ENCODE measurements at places on chromosomes 1 and 21.
A peak's percentile ranks its signal among the peaks of the same experiment; 100 is the strongest.

GRCh38 chr1:91555821-91556531 lies 55.3 kb downstream of the CDC7 start:
- peak; percentile 71 for DNase-seq

GRCh38 chr1:234611225-234611846 lies 1.4 kb upstream of the IRF2BP2 start:
- peak; percentile 93 for DNase-seq

GRCh38 chr1:21490774-21491487 lies 18.3 kb upstream of the ALPL start:
- peak; percentile 64 for DNase-seq

- DNase-seq: no peak
Observed at GRCh38 chr1:36154765-36155407, 1.1 kb upstream of the MAP7D1 start.

- no peak for DNase-seq
Observed at GRCh38 chr1:80036690-80037432, 1030.3 kb upstream of the ADGRL4 start.

GRCh38 chr1:73701826-73702225 lies 496.1 kb downstream of the LRRIQ3 start:
- no peak for DNase-seq

DNA sequence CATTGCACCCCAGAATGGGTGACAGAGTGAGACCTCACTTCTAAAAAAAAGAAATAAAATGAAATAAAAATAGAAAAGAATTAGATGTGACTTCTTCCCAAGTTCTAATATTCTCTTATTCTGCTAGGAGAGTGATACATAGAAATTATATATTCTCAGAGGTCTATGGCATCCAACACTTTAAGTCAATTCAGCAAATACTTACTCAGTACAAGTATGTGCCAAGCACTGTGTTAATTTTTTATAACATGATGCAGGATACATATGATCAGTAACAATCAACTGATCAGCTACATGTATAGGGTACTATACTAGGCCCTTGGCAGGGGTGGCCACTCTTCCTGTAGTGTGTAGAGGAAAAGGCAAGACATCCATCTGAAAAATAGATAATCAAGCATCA lies 13.0 kb upstream of the JAK1 start:
- DNase-seq: no peak

- DNase-seq: no peak
Observed at GRCh38 chr1:229778794-229779193, 152.7 kb downstream of the URB2 start.

DNA sequence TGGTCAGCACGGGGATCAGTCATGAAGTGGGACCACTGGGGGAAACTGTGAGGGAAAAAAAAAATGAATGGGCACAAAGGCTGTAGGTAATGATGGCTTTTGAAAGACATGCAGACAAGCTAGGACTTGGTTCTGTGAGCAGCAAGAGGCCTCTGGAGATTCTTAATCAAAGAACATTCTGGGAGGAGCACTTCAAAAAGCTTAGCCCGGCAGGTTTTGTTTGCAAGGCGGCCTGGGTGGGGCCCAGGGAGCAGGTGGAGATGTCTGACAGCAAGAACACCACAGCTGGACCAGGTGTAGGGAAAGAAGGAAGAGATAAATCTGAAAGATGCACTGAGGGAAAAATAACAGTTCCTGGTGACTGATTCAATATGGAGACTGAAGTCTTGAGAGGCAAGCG lies 6.0 kb downstream of the TEX35 start:
- DNase-seq: no peak

- no peak for DNase-seq
Observed at GRCh38 chr21:34728479-34728878, 59.7 kb downstream of the CLIC6 start.

DNA sequence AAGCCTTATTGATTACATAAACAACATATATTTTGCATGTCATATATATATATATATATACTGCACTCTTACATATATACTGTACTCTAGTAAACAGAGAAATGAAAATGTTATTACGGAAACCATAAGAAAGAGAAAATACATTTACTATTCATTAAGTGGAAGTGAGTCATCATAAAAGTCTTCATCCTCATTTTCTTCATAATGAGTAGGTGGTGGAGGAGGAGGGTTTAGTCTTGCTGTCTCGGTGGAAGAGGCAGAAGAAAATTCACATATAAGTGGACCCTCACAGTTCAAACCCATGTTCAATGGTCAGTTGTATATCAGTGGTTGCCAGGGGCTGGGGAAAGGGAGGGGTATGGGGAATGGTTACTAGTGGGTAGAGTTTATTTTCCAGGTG lies 8.0 kb upstream of the IFNLR1 start:
- DNase-seq: no peak

DNA sequence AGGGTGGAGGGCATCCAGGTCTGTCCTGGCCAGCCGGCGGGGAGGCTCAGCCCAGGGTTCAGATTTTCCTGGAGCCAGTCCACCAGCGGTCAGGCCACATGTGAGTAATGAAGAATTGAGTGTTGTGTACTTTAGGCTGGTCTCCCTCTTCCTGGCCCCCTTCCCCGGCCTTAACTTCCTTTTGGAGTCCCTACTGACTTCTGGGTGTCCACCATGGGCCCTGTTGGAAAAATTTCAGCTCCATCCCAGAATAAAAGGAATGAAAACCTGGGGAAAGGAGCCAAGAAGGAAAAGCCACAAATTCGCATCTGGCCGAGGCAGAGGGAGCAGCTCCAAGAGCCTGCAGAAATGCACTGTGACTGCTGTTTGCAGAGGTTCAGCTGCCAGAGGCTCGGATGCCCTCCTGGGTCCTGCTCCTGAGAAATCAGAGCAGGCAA lies 35.5 kb upstream of the HHAT start:
- DNase-seq: peak; percentile 91

- DNase-seq: no peak
Observed at GRCh38 chr1:29256394-29256793, 20.1 kb downstream of the PTPRU start.
